ENCODE measurements at places on chromosomes 12 and 14.

GRCh38 chr14:93685121-93685895 lies 103.0 kb downstream of the PRIMA1 start:
- DNase-seq = no peak

DNA sequence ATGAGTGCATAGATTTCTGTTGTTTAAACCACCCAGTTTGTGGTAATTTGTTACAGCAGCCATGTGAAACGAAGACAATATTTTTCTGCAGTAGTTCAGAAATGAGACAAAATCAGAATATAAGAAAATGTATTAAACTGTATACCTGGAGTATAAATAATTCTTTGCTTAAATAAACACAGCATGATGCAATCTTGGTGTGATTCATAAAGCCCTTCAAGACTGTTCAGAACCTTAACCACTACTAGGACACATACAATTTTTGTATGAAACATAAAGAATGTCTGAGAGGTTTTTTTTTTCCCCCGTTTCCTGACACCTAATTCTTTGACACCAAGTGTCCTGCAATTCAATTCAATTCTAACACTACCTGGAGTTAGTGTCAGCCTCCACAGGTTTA lies 10.5 kb downstream of the C12orf75 start:
- DNase-seq = no peak

DNA sequence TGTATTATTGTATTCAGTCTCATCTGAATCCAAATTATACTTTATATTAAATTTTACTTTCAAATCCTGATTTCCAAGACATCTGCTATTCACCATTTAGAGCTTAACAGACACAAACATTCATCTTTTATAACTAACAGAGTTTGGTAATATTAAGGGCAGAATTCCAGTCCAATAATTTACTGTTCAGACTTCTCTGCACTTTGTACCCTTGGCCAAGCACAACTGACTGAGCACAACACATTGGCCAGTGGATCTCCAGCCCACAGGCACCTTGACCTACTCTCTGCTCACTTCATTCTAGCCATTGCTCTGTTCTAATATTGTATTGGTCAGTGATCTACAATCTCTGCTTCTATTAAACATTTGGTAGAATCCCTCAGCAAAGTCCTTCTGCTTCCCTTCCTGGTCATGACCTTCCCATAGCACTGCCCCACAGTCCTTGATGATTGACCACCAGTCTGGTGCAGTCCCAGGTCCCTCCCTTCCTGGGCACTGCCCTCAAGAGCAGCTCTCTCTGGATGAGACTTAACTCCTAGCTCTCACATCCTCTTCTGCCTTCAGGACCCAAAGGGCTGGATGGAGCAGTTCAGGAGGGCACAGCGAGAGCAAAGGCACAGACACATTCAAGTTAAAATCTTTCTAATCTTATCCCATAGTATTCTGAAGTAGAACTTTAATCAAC lies 97.7 kb upstream of the OVCH1 start:
- no peak for DNase-seq

GRCh38 chr14:59919570-59920377 lies at the start of gene LRRC9:
Gene LRRC9, plus strand, starts transcription at chr14:59920144.
- DNase-seq = no peak

DNA sequence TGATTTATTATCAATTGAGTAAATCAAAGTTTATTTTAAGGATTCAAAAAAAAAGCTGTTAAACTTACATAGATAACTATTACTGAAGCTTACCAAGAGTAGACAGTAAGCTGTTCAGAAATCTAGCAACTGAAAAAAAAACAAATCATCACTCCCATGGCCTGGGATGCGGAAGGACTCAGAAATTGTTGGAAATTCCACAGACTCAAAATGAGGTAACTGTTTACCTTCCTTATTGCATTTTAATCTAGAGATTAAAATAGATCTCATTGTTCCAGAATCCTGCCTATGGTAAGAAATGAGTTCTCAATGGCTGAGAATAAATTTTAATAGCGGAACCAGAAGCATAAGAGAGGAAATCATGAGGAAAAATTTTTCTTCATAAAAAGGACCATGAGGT lies 87.2 kb downstream of the PPM1H start:
- DNase-seq = no peak

DNA sequence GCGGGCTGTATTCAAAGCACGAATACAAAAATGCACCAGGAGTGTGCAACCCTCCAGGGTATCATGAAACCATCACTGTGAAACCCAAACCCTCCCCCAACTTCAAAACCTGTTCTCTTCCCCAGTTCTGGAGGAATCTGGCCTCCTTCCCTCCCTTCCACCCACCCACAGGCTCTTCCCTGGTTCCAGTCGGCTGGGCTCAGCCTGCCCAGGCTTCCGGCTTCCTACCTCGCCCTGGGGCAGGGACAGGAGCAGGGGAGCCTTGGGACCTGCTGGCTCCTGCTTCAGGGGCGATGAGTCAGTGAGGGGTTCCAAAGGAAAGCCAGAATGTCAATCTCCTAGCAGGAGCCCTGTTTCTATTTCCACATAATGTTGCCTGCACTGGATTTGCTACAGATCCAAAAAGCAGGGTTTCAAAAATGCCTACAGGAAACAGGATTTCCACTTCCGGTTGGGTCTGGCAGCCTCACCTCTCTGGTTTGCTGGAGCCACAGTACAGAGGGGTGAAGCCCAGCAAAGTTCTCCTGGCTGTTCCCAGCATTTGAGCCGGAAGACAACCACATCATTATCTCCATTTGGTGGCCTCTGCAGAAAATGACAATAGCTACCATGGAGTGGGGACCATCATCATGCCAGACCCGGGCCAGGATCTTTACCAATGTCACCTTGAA lies 278.3 kb downstream of the DPF3 start:
- no peak for DNase-seq

- no peak for DNase-seq
Observed at GRCh38 chr14:91229743-91230200, 14.7 kb downstream of the GPR68 start.

GRCh38 chr12:33450480-33450879 lies 10.9 kb upstream of the SYT10 start:
- DNase-seq = no peak

DNA sequence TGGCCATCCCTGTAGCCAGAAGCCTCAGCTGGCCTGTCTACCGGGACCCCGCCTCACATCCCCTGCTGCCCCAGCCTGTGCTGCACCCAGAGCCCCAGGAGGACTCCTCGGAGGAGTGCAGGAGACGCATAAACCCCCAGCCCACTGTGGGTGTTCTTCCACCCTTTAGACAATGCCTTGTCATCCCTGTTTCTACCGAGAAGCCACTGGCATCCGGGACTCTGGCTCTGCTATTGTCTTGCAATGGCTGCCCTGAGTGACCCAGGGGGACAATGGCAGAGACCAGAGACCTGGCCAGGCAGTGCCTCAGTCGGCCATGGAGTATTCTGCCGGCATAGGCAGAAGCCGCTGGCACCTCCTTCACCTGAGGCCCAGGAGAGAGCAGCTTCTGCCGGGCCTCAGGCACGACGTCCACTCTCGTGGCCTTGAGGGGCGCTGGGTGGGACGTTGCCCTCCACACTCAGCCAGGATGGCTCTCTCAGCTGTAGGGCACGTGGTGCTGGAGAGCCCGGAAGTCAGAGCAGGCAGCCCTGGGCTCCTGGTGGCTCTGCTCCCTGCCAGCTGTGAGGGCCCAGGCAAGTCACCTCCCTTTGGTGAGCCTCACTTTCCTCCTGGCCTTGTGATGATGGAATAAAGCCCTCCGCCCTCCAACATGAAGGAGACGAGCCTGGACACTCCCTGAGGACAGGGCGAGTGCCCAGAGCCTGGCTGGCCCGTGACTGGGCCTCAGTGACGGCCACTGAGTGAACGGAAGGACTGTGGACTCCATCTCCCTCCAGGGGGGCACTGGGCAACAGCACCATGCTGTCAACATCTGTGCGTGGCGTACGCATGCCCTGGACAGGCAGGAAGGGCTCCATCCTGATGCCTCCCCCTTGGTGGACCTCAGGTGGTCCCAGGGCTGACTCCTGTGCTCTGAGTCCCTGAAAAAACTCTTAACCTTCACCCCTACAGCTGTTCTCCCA lies 41.0 kb downstream of the TRAFD1 start:
- no peak for DNase-seq

- no peak for DNase-seq
Observed at GRCh38 chr12:69704357-69704756, 5.3 kb upstream of the BEST3 start.

GRCh38 chr12:3579446-3580093 lies 88.6 kb downstream of the PRMT8 start:
- no peak for DNase-seq

DNA sequence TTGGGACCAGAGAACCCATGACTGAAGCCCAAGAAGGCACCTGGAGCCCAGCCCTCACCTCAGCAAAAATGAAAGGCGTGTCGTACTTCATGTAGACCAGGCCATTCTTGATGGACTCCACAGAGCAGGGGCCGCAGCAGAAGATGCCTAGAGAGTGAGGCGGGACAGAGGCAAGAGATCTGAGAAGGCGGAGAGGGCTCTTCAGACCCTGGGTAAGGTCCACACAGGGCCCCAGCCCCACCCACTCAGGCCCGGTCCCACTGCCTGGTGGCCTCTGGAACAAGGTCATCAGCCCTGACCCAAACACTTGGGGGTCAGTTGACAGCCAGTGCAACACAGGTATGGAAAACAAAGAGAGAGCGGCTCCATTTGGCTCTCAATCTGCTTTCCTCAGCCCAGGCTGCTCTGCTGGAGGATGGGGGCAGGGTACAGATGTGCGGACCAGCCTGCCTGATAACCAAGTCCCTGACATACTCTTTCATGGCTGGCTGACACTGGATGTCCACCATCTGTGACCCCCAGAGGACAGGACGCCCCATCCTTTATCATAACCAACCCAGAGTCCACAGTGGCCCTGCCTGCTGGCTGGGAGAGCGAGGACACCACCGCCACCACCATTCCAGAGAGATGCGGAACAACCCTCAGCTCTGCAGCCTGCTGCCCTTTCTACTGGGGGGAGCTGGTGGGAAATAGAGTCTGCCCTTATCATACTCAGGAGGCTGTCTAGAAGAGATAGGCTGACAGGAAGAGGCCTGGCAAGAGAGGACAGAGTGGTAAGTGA lies 6.9 kb downstream of the TGM1 start:
- no peak for DNase-seq

- no peak for DNase-seq
Observed at GRCh38 chr12:113138826-113139225, 3.3 kb upstream of the RASAL1 start.

- DNase-seq = no peak
Observed at GRCh38 chr12:646442-647384, 16.5 kb downstream of the NINJ2 start.

GRCh38 chr12:68028647-68029046 lies 39.4 kb downstream of the IFNG-AS1 start:
- DNase-seq = no peak

DNA sequence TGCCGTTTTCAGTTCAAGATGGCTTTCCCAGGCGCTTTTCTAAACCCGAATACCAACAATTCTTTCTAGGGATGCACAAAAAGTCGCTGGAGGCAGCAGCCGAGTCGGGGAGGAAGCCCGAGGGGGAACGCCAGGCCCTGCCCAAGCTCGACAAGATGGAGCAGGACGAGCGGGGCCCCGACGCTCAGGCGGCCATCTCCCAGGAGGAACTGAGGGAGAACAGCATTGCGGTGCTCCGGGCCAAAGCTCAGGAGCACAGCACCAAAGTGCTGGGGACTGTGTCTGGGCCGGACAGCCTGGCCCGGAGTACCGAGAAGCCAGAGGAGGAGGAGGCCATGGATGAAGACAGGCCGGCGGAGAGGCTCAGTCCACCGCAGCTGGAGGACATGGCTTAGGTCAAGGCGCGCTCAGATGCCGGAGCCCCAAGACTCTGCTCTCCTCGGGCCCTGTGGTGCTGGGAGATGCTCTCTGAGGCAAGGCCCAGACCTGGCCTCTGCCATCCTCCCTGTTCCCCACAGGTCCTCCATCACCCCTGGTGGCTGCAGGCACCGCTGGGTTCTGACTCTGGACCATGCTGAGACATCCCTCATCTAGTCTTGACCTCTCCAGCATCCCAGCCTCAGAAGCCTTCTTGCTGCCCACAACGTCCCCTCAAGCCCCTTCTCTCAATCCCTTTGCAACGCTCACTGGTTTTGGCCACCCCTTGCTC lies 21.4 kb downstream of the VSX2 start:
- no peak for DNase-seq

GRCh38 chr12:105337391-105337790 lies 6.9 kb downstream of the C12orf75 start:
- DNase-seq = no peak

DNA sequence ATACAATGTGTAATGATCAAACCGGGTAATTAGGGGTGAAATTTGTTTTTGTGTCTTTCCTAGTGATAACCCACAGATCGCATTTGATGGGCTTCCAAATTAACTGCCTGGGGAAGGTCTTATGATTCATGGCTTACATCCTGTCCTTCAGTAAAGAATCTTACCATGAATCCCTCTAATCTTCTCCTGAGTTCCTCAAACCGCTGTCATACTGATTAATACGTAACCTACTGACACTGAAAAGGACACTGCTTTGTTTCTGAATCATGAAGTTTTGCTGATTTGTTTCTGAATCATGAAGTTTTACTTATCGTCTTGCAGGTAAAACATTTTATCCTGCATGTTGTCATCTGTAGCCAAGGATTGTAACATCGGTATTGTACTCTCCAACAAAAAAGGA lies 52.0 kb upstream of the CRY1 start:
- DNase-seq = no peak

DNA sequence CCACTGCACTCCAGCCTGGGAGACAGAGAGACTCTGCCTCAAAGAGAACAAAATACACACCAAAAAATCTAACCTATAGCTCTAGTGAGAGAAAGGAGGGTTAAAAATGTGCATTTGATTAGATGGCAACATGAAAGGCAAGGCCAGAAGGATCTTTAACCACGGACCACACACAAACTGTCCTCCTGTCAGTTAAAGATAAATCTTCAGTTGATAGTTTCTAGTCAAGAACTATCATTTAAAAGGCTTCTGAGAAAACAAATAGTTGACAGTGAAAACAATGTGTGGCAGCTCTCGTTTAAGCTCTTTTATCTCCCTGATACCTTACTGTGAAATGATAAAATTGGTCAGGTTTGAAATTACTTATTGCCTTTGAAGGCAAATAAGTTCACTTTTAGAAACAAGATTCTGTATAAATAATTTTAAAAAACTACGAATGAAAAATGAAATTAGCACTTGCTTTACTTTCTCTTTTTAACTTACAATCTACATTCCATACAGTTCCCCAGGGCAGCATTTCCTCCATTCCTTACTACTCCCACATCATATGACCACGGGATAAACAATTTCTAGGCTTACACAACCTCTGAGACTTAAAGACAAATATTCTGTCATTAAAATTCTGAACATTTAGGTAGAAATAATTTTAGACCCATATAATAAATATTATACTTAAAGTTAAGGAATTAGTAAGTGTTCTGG lies 71.4 kb upstream of the GNPNAT1 start:
- no peak for DNase-seq

Measured in activated CD4-positive, alpha-beta T cell treated with anti-CD3 and anti-CD28 coated beads for 24 hours (primary cell).